ENCODE measurements at places on chromosomes 7 and 10. TPM values are rescaled to one million over a fixed set of nuclear protein-coding genes. Genes with fewer than 3 reads are reported as not detected.

MACROH2A2 gene
- total RNA-seq, result 28.0 TPM

FASTK gene
- 63.4 TPM for total RNA-seq

PRR15 gene
- total RNA-seq, result not detected

GPR158 gene
- 0.06 TPM for total RNA-seq

PRKG1 gene
- 0.81 TPM for total RNA-seq

All from NCI-H460 (cell line).